ENCODE measurements at places on chromosomes 16 and 17.

- DNase-seq, result no peak
Observed at GRCh38 chr16:79183571-79183970, 417.0 kb downstream of the MAF start.

GRCh38 chr16:11091021-11091785, 146.8 kb downstream of the CLEC16A start:
- DNase-seq, result no peak

GRCh38 chr16:77897129-77897437, 108.7 kb downstream of the VAT1L start:
- DNase-seq, result no peak

DNA sequence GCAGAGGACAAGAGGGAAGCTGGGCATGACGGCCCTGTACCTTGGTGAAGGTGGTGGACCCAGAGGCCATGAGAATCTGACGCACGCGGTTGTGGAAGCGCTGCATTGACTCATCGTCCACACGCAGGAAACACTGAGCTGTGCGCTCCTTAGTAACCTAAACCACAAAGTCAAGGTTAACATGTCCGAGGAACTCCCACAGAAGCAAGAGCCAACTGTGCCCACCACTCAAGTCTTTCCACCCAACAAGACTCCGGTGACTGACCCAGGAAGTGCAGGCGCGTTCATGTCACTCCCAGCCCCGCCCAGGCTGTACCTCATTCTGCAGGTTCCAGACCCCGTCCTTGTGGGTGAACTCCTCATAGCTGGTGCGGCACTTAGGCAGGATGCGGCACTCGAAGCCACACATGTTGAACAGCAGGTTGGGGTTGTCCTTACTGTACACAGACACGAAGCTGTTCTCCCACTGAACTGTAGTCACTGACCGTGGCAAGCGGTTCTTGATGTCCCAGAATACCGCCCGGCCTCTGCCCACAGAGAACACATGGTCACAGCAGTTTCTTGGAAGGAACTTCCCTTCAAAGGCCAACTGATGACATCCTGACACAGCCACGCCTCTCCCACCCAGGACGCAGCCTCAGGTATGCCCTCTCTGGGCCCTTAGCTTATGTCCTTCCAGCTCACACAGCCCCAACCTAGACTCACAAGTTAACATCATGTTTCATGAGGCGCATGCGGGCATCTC, 11.5 kb downstream of the PRPF8 start:
- DNase-seq, result no peak

DNA sequence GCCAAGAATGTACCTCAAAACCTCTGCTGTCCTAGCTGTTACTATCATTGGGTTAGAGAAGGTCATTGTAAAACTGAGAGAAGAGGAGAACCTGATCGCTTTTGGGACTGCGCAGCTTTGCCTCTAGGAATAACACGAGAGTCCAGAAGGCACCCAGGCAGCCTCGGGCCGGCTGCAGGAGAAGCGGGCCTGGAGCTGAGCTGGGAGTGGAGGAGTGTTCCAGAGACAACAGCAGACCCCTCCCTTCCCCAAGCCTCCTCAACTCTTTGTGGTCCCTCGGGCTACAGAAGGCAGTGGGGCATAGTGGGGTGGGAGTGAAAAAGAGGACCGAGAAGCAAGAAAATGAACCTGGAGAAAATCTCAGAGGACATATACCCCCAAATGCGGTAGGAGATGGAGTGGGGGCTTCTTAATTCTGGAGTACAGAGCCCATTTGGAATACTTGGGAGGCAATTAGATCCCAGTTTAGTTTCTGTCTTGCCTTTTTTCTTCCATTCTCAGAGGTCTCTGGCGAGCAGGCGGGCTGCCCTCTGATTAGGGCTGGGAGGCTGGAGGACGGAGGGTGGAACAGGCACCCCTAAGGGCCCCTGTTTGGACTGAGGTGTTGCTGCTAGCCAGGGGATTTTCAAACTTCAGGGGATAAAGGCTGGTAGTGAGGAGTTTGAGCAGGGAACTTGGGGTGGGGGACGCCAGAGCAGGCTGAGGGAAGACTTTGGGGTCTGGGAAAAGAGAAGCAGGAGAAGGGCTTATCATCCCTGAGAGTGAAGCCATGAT, 13.3 kb upstream of the HOXB2 start:
- DNase-seq, result no peak

GRCh38 chr17:81230043-81230820, 7.5 kb upstream of the CEP131 start:
- no peak for DNase-seq

GRCh38 chr17:41402161-41402560, 4.8 kb upstream of the KRT31 start:
- no peak for DNase-seq

GRCh38 chr17:64074704-64075426, 54.4 kb upstream of the ICAM2 start:
- DNase-seq, result no peak

DNA sequence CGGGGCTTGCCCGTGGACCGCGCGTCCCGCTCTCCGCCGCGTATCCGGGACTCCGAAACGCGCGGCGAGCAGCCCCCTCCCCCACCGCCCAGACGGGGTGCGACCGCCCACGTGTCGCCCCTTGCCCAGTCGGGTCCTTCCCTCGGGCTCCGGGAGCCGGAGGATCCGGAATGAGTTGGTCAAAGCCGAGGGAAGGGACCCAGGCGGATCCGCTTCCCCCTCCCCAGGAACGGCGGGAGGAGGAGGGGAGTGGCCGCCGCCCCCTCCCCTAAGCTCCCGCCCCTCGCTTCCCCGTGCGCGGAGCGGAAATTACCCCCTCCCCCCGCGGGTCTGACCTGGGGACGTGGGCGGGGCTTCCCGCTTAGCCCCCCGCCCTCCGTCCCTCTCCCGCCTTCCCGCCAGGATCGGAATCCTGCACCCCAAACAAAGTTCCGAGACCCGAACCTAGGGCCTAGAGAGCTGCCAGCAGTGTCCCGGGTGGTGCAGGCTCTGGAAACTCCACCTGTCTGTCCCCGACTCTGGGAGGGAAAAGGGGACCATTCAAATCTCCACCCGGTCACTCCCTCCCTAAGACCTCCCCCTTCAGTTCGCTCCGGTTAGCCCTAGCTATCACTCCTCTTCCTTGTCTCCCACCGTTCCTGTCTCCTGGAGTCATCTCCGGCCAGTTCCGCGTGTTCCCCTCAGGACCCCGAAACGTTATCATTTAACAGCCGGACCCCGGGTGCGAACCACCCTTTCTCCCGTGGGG, 1.0 kb upstream of the IGF2BP1 start:
- DNase-seq, result no peak

- no peak for DNase-seq
Observed at GRCh38 chr17:19955099-19955498, 22.5 kb downstream of the AKAP10 start.

DNA sequence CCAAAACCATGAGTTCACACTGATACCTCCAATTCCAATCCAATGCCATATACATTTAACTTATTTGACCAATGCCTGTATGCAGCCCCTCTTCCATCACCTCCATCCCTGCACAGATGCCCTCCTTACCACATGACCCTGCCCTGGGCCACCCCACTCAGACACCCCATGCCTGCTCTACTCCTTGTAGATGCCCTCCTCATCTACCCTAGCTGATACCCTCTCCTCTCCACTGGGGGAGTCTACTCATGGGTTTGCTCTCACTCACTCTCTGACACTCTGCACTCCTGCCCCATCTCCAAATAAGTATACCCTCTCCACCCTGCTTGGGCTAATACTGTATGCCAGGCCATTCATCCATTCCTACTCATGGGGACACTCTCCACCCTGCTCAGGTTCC, 16.0 kb upstream of the CMTM4 start:
- DNase-seq, result no peak

DNA sequence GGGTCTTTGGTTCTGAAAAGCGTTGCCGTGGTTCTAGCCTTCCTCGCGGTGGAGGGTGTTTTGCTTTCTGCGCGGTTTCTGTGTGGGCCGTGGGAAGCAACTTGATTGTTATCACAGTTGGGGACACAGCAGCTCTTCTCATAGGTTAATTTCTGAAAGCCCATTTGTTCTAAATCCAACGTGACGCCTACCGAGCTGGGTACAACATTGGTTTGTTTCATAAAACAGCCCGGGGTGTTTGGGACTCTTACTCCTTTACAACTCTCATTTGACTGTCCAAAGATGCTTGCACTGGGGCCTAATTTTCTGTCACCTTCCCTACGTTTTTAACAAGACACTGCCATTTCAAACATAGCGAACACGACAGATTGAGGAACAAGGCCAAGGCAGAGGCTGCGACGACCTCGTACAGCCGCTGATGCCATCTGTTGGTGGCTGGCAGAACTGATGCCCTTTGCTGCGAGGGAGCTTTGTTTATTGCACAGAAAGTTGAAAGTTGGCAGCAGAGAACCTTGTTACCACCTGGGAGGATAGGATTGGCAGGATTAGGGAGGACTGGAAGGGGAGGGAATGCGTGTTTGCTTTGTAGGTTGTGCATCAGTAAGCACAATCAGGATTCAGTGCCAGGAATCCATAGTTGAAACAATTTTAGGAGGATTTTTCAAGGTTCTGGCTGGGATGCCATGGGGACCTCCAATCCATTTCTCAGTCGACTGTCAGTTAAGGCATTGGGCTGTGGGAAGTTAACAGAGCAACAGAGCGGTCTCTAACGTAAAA, 98.3 kb downstream of the PITPNC1 start:
- peak; percentile 53 for DNase-seq

- DNase-seq, result no peak
Observed at GRCh38 chr16:28859326-28859725, 4.3 kb upstream of the SH2B1 start.

- DNase-seq, result no peak
Observed at GRCh38 chr17:50046179-50046578, 9.7 kb upstream of the ITGA3 start.

GRCh38 chr16:85357924-85358505, 245.7 kb upstream of the CIBAR2 start:
- DNase-seq, result no peak

DNA sequence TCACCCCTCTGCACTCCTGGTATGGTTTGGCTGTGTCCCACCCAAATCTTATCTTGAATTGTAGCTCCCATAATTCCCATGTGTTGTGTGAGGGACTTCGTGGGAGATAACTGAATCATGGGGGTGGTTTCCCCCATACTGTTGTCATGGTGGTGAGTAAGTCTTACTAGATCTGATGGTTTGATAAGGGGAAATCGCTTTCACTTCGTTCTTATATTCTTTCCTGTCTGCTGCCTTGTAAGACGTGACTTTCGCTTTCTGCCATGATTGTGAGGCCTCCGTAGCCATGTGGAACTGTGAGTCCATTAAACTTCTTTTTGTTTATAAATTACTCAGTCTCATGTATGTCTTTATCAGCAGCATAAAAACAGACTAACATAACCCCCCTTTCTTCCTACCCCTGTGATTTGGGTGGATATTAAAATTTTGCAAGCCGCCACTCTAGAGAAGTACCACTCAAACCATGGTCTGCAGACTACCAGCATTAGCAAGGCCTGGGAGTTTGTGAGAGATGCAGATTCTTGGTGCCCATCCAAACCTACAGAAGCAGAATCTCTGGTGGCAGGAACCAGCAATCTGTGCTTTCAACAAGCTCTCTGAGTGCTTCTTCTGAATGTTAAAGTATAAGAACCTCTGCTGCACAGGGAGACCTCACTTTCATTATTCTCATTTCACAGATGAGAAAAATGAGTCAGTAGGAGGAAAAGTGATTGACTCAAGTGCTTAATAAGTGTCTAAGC, 999.5 kb upstream of the EEF2KMT start:
- DNase-seq, result no peak

GRCh38 chr16:12078405-12079280, 102.1 kb downstream of the SNX29 start:
- DNase-seq, result no peak
